ENCODE measurements at places on chromosomes 6 and 20.

- no peaks in the 10 kb centered on the region for H3K36me3 ChIP-seq
- no peaks in the 10 kb centered on the region for H3K4me1 ChIP-seq
- DNase-seq: no peak
- H3K27me3 ChIP-seq: no peaks in the 10 kb centered on the region
- H3K4me3 ChIP-seq: no peak overlapping the region
Measured at GRCh38 chr6:42735976-42736375, 9.9 kb downstream of the TBCC start.

DNA sequence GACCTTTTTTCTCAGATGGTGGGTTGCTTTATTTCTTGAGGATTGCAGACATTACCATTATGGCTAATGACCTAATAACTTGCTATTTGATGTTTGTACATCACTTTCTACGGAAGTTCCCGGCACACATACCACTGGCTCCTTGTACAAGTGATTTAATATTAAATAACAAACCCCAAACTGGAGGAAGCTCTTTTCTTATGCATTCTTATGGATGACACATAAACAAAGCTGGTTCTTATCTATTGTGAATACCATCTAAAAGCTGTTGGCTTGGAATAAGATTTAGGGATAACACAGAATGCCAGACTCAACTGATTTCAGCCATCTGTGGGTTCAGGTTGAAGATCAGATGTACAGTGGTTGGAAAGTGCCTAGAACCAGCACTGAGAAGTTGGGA lies 272.6 kb downstream of the TSHZ2 start:
- no peak overlapping the region for H3K4me3 ChIP-seq
- no peaks in the 10 kb centered on the region for H3K27me3 ChIP-seq
- no peaks in the 10 kb centered on the region for H3K36me3 ChIP-seq
- no peaks in the 10 kb centered on the region for H3K4me1 ChIP-seq
- H3K27ac ChIP-seq: no peak overlapping the region
- DNase-seq: no peak

DNA sequence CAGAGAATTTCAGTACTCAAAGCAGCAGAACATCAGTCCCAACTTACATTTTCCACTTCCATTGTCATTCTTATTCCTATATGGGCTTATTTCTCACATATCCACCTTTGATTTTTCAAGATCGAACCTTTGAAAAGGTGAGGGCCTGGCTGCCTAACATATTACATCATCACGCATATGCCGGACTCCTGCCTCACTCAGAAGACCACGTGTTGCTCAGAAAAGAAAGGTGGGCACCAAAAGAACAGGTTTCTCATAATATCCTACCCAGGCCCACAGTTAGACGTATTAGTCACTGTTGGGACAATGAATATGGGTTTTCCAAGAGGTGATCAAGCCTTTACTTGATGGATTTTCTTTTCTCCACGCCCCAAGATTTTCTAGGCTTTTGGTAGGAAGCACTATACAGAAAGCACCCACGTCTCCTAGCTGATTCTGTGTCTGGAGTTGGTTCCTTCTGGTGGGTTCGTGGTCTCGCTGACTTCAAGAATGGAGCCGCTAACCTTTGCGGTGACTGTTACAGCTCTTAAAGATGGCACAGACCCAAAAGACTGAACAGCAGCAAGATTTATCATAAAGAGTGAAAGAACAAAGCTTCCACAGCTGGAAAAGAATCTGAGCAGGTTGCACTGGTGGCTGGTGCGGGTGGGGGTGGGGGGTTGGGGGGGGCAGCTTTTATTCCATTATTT lies 168.9 kb downstream of the ATXN1 start:
- H3K36me3 ChIP-seq: no peaks in the 10 kb centered on the region
- no peaks in the 10 kb centered on the region for H3K4me1 ChIP-seq
- no peaks in the 10 kb centered on the region for H3K27me3 ChIP-seq
- no peak overlapping the region for H3K4me3 ChIP-seq

DNA sequence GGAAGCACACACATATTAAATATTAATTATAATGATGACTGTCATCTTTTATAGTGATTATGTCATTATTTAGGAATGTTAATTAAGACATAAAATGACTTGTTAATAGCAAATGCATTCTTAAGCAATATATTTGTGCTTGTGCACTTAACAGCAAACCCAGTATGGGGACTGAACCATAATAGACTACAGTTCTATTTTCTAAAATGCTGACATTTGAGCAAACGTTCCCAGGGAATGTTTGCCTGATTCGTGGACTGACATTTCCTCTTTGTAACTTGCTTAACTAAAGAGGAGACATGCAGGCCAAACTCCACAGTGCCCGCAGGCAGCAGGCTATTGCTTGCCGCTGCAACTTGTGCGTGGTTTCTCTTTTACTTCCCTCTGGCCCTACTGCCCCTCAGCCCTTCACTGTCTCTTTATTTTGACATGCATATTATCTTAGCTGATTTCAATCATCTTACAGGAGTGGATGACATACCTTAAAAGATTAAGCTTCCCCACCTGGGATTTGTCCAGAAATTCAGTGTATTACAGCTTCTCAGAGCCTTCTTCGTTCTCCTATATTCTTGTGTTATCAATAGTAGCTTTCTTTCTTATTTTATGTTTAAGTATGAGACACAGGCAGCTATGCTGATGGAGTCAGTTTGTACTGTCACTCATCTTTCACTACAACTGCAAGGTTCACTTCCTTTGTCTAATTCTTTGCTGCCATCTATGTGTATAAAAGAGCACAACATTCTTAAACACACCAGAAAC lies 141.5 kb downstream of the GMDS start:
- no peaks in the 10 kb centered on the region for H3K27me3 ChIP-seq
- no peaks in the 10 kb centered on the region for H3K36me3 ChIP-seq
- H3K4me1 ChIP-seq: no peaks in the 10 kb centered on the region

- H3K4me3 ChIP-seq: no peak overlapping the region
- no peaks in the 10 kb centered on the region for H3K36me3 ChIP-seq
- DNase-seq: no peak
- H3K4me1 ChIP-seq: no peaks in the 10 kb centered on the region
- no peak overlapping the region for H3K27ac ChIP-seq
Measured at GRCh38 chr6:111784433-111784832, 88.8 kb downstream of the FYN start.

GRCh38 chr6:126620719-126621118 lies 280.8 kb downstream of the CENPW start:
- no peaks in the 10 kb centered on the region for H3K36me3 ChIP-seq
- no peak for DNase-seq
- H3K27ac ChIP-seq: no peak overlapping the region
- no peak overlapping the region for H3K4me3 ChIP-seq
- H3K4me1 ChIP-seq: no peaks in the 10 kb centered on the region

DNA sequence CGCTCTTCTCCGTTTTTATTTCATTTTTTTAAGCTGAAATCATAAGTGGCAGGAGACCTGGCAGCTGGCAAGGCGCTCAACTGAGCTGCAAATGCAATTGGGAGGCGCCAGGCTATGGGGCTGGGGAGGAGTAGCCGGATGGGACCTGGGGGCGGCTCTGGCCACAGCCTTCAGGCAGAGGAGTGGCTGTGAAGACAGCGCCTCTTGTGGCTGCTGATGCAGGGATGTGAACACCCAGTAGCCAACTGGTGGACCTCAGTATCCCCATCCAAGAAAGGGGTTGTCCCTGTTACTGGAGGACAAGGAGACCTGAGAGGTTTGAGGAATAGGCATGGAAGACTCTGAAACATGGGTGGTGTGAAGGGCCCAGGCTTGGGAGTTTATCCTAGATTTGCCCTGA lies 12.6 kb downstream of the KCNK17 start:
- no peaks in the 10 kb centered on the region for H3K36me3 ChIP-seq
- no peak for DNase-seq
- no peak overlapping the region for H3K27ac ChIP-seq
- H3K4me3 ChIP-seq: no peak overlapping the region

GRCh38 chr6:35498422-35499067 lies 1.7 kb upstream of the TEAD3 start:
- H3K27me3 ChIP-seq: no peaks in the 10 kb centered on the region
- H3K27ac ChIP-seq: peak overlapping the region; percentile 100
- no peaks in the 10 kb centered on the region for H3K36me3 ChIP-seq
- H3K4me1 ChIP-seq: no peaks in the 10 kb centered on the region
- H3K4me3 ChIP-seq: peak overlapping the region; percentile 88
- DNase-seq: no peak

- peak overlapping the region; percentile 22 for H3K27ac ChIP-seq
- no peak overlapping the region for H3K4me3 ChIP-seq
- no peaks in the 10 kb centered on the region for H3K36me3 ChIP-seq
- DNase-seq: no peak
- H3K4me1 ChIP-seq: no peaks in the 10 kb centered on the region
Measured at GRCh38 chr6:126063512-126064146, 77.3 kb downstream of the TRMT11 start.

DNA sequence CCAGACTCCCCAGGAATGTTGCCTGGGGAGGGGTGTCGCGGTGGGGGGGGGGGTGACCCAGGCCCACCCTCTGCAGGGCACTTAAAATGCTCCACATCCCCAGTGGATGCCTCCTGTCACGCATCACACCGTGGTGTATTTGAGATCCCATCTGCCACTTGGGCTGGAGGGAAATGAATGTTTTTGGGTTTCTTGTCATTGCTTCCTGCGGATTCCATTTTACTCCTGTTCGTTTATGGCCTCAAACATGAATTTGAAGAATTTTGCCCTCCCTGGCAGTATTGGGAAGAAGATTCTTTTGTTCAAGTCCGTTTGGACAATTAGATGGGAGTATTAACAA lies 544 bp upstream of the KHDC1 start:
- no peaks in the 10 kb centered on the region for H3K36me3 ChIP-seq
- no peak for DNase-seq

- no peak overlapping the region for H3K27ac ChIP-seq
- H3K36me3 ChIP-seq: no peaks in the 10 kb centered on the region
- DNase-seq: no peak
- no peaks in the 10 kb centered on the region for H3K4me1 ChIP-seq
- no peaks in the 10 kb centered on the region for H3K27me3 ChIP-seq
Measured at GRCh38 chr6:49513153-49513989, 13.6 kb downstream of the GLYATL3 start.

DNA sequence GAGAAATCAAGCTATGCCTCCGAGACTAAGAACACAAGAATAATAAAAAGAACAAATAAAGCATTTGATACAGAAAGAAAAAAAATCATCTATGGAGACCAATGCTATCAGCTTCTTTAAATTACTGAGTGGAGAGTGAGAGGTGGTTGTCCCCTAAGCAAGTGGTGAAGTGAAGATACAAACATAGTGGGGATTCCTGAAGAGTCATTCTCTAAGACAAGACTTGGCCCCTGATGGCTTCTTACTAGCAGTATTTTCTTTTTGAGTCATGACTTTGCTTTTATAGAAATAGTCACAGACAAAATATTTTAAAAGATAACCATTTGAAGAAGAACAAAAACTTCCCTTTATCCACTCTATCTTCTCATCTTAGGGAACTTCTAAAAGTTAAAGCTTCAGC lies 261.4 kb upstream of the PRDM1 start:
- H3K4me3 ChIP-seq: no peak overlapping the region

DNA sequence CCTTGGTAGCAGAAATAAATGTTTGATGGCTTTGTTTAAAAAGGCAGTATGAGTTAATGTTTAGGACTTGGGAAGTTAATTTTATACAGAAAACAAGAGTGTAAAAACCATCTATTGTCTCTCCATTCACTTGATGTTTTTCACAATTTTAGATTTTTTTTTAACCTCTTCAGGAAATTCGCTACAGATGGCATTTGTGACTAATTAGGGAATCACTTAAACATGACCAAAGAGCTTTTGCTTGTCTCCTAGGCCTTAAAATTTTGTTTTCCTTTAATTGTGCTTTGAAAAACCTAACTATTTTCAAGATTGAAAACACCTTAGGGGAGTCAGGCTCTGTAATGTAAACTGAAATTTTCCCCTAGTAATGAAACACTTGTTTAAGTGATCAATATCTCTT lies 17.3 kb downstream of the TULP4 start:
- no peaks in the 10 kb centered on the region for H3K4me1 ChIP-seq
- no peak overlapping the region for H3K4me3 ChIP-seq
- DNase-seq: no peak
- H3K27me3 ChIP-seq: no peaks in the 10 kb centered on the region
- H3K36me3 ChIP-seq: no peaks in the 10 kb centered on the region

DNA sequence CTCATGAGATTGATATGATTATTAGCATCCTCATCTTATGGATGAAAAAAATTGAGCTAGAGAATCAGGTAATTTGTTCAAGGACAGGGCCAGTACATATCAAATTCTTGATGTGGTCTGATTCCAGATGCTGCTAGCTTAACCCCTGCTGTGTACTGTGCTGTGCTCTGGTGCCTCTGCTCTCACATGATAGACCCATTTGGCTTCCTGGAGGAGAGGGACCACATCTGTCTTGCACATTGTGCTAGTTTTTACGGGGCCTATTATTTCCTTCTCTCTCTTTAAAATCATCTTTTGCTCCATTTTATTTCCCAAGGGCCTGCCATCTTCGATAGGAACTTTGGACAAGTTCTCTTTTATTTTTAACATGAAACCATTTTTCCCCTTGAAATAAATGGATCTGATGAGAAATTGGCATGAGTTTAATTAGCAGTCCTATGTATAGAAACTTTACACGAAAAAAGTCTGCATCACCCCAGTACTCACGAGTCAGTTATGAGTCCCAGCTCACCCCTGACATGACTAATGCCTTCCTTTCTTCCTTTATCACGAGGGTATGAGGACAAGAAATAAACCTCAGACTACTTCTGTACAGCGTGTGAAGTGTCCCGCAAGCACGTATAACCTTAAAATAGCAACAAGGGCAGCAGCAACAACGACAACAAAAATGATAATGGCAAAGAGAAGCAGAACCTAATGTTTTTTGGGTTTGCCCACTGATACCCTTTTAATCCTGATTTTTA lies 26.5 kb downstream of the CD109 start:
- H3K4me3 ChIP-seq: no peak overlapping the region
- H3K36me3 ChIP-seq: no peaks in the 10 kb centered on the region
- H3K4me1 ChIP-seq: no peaks in the 10 kb centered on the region
- DNase-seq: no peak

DNA sequence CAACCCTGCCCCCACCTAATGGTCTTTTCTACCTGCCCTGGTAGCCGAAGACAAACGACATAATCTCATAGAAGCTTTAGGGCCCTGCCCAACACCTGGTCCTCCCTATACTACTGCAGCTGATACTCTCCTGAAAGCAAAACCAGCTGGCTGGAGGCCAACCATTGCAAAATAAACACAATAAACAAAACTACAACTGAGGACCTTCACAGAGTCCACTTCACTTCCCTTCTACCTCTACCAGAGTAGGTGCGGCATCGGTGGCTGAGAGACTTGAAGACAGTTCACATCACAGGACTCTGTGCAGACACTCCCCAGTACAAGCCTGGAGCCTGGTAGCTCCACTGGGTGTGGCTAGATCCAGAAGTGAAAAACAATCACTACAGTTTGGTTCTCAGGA lies 476.2 kb downstream of the MMUT start:
- no peaks in the 10 kb centered on the region for H3K36me3 ChIP-seq
- H3K4me1 ChIP-seq: no peaks in the 10 kb centered on the region
- no peaks in the 10 kb centered on the region for H3K27me3 ChIP-seq
- no peak overlapping the region for H3K4me3 ChIP-seq
- DNase-seq: no peak

All from uterus (tissue), 4 donors.